ENCODE measurements at places on chromosomes 6 and 20.
A peak's percentile ranks its signal among the peaks of the same experiment; 100 is the strongest.

- DNase-seq = no peak
Observed at GRCh38 chr20:39623584-39624234, 661.6 kb downstream of the DHX35 start.

GRCh38 chr6:127100510-127101140 lies 17.8 kb upstream of the RSPO3 start:
- peak; percentile 63 for DNase-seq

DNA sequence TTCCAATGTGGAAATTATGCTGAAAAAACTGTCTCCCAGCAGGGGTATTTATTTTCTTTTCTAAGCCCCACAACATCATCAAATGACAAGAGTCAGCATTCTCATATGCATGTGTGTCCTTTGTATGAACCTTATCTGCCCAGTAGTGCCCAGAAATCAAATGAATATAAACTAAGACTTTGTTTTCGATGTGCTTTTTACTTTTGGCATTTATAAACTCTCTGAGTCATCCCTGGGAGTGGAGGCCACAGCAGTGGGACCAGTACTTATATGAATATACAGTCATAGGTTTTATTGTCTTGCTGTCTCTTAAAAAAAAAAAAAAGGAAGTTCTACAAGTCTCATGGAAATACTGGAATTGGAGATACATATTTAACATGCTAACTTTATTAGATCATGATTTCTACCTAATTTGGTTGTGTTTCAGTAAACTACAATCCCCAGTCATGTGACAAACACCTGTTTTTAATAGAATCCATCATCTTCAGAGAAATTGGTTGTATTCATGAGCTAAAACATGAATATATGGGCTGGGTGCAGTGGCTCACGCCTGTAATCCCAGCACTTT lies 99.2 kb upstream of the TMEM181 start:
- DNase-seq = peak; percentile 47

DNA sequence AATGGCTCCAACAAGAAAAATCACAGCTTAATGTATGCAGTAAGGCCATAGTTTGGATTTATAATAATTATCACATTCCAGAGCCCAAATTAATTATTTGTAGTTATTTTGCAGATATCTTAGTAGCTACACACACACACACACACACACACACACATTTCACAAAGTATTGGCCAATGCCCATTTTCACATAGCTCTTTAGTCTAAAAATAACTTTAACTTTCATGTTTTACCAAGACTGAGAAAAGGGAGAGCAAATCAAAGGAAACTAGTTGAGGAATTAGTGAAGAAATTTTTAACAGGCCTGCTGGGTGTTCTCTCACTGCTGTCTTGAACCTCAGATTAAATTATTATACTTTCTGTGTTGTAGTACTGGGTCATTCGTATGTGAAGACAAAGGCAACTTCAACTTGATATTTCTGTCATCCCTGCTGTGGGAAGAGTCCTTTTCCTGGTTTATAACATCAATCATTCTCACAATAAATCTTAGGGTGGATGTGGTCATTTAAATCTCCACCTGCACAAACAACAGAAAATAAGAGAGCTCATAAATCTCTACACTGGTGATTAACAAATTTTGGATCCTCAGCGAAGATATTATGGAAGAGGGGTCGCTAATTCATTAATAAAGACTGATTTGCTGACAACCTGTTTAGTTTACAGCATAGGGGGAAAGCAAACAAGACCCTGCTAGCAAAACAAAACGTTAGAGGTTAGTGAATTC lies 1.6 kb upstream of the TCF21 start:
- no peak for DNase-seq

GRCh38 chr20:16062661-16063581 lies 510.3 kb downstream of the KIF16B start:
- DNase-seq = peak; percentile 62

DNA sequence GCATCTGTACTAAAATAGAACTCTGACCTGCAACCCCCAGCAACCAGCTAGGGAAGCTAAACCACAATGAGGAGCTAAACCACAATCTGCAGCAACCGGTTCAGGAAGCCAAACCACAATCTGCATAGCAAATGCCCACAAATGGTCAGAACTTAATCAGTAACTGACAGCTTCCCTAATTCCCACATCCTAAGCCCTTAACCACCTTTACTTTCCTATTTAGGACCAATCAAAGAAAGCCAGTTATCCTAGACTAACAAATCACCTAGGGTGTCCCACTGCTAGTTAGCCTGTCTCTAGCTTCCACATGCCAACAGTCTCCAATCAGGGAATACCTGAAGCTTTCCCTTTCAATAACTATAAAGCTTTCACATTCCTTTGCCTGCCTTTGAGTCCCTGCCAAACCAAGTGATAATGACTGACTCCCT lies 424.6 kb upstream of the PTCHD4 start:
- no peak for DNase-seq

- DNase-seq = peak; percentile 67
Observed at GRCh38 chr20:15945289-15945688, 628.0 kb downstream of the KIF16B start.

DNA sequence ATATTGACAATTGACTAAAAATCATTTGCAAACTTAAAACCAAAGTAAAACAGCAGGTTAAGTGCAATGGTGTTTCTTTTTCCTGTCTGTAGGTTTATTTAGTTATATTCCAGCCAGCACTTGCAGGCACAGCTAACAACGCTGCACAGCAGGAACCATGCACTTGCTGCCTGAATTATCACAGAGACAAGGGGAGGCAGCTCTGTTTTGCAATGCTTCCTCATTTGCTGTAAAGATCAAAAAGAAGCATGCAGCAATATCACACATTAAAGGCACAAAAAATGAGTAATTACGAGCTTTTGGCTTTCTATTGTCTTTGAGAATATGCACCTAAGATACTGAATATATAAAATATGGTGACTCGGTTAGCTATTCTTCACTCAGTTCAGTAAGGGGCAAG lies 241.9 kb downstream of the EPHA7 start:
- DNase-seq = no peak

DNA sequence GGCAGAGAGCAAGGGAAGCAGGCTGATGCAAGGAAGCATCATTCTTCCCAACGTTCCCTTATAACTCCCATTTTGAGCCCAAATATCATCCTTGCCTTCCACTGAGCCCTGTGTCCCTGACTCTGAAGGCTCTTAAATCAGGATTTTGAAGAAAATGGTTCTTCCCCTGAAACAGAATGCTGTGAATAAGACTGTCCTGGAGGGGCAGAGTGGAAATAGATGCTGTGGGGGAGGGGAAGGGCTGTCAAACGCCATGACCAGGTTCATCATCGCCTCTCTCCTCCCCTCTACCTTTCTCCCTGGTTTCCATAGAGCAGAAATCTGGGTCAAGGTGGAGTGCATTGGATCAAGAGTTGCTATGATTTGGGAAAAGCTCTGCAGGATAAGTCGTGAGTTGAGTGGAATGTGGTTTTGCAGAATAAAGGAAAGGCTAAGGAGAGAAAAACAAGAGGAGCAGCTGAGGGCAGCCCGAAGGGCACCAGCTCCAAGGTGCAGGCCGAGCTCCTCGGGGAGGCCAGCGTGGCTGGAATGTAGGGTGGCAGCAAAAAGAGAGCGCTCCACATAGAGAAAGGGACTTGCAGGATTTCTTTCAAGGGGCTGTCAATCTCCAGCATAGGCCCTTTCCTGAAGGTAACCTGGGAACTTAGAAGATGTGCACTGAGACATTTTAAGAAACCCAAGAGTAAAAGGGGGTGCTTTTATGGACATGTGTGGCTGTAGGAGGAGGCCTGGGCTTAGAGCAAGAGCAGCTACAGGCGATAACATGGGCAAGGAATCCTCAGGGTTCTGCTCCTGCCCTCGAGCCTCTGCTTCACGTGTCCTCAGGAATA lies 120.8 kb upstream of the CDYL start:
- DNase-seq = no peak

- DNase-seq = no peak
Observed at GRCh38 chr6:28506807-28507475, 8.7 kb downstream of the GPX6 start.

DNA sequence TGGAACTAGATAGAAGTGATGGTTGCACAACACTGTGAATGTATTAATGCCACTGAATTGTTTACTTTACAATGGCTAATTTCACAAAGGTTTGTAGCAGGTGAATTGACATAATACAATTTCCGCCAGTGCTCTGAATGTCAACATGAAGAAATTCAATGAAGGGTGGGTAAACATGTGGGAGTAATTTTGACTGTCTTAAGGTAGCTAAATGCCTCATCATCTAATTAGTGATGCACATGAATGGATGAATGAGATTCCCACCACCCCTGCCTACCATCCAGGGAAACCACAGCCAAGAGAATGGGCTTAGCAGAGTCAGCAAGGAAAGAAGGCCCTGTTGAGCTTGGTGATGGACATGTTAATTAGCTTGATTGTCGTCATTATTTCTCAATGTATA lies 275.3 kb downstream of the ALDH8A1 start:
- DNase-seq = no peak

- peak; percentile 66 for DNase-seq
Observed at GRCh38 chr6:34657307-34657978, 39.1 kb downstream of the ILRUN start.

GRCh38 chr6:147506704-147507114 lies 1.8 kb upstream of the SAMD5 start:
- peak; percentile 57 for DNase-seq

- DNase-seq = no peak
Observed at GRCh38 chr6:87397656-87398055, 10.1 kb upstream of the CFAP206 start.

DNA sequence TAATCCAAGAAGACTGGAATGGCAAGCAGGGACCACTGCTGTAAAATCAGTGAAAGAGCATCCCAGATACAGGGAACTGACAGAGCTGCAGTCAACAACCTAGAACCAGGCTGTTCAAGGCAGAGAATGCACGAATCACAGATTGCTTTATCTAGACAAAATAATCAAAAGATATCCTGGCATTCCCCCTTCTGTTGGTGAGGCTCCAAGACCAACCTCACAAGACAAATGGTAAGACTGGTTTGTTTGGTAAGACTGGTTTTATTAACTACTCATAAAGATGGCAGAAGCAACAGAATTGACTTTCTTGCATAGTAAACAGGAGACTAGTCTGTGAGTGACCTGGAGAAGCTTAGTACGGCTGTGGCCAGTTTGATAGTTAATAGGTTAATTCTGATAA lies 88.8 kb upstream of the AHI1 start:
- DNase-seq = no peak

DNA sequence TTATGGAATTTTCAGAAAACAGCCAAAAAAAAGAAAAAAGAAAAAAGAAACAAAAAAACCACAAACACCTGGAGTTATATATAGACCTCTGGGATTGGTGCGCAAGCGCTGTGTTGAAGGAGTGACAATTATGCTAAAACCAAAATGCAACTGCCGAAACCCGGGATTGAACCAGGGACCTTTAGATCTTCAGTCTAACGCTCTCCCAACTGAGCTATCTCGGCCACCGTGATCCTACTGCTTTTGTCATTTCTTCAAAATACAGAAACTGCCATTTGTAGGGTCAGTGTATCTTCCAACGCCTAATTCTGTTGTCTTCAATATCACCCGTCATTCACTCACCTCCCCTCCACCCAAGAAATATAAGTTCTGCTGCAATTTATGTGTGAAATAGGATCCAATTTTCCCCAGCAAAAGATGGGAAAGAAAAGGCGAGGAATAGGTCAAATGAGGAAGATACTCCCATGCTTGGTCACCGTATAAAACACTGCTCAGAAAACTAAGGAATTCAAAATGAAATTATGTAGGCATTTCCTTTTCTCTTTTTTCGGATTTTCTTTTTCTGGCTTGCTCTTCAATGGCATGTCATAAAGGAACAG lies 116.0 kb downstream of the TRIM27 start:
- DNase-seq = peak; percentile 44

GRCh38 chr6:138225953-138226352 lies 7.7 kb upstream of the PBOV1 start:
- DNase-seq = no peak

- DNase-seq = peak; percentile 47
Observed at GRCh38 chr6:134145786-134146185, 93.4 kb upstream of the SLC2A12 start.

DNA sequence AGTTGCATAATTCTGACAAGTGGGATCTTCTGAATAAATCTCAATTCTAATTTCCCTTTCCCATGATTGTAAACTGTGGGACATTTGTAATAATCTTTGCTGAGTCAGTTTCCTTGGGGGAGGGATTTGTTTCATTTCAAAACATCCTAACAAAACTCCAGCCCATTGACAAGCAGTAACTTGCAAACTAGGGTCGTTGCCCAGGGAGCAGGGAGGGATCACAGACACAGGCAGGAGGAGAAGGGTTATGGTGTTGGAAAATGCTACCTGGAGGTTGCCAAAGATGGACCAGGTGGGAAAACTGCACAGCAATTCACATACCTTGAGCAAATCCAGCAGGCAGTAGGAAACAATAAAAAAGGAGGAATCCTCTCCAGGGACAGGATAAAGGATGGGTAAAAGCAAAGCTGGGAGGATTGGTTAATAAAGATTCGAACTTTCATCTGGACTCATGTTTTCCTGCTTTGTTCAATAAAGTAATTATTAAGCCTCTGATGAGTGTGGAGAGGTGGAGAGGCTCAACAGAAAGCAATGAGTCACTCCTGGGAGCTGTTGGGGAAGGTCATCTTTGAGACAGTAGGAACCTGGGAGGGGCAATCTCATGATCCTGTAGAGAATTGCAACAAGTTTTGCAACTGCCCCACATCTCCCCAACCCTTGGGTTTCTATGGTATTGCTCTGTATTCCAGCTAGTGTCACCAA lies 87.3 kb upstream of the AKIRIN2 start:
- peak; percentile 86 for DNase-seq

DNA sequence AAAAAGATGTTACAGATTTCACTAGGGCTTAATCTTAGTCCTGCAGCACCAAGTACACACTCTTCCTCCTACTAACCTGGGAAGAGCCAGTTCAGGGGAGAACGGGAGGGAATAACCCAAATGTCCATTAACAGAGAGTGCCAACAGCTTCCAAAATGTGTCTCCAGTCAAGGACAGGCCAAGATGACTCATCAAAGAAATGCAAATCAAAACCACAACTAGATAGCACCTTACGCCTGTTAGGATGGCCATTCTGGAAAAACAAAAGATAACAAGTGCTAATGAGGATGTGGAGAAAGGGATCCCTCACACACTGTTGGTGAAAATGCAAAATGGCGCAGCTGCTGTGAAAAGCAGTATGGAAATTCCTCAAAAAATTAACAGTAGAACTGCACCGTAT lies 3.8 kb upstream of the MAS1L start:
- DNase-seq = no peak

GRCh38 chr20:51259455-51259854 lies 236.5 kb upstream of the KCNG1 start:
- no peak for DNase-seq

GRCh38 chr20:3993109-3993508 lies 22.2 kb downstream of the RNF24 start:
- DNase-seq = no peak

GRCh38 chr20:54112221-54112884 lies 42.0 kb upstream of the BCAS1 start:
- DNase-seq = no peak
